Nephron progenitor cell (in vitro differentiated cells): ENCODE measurements at places on chromosomes 11 and 22.

DNA sequence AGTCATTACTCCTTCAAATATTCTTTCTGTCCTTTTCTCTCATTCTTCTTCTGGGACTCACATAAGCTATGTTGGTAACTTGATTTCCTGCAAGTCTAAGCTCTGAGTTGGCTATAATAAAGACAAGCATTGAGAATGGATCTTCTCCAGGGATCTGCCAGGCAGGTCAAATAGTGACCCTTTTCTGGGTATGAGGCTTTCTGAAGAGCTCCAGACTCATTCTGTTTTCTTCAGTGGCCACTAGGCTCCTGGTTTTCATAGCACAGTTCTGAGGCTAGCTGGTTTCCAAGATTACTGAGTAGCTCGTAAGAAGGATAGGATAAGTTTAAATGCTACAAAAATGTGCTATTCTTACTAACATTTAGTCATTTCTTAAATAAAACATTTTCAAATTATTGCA is 38.3 kb downstream of the TMPRSS5 start:
- no peak for DNase-seq

DNA sequence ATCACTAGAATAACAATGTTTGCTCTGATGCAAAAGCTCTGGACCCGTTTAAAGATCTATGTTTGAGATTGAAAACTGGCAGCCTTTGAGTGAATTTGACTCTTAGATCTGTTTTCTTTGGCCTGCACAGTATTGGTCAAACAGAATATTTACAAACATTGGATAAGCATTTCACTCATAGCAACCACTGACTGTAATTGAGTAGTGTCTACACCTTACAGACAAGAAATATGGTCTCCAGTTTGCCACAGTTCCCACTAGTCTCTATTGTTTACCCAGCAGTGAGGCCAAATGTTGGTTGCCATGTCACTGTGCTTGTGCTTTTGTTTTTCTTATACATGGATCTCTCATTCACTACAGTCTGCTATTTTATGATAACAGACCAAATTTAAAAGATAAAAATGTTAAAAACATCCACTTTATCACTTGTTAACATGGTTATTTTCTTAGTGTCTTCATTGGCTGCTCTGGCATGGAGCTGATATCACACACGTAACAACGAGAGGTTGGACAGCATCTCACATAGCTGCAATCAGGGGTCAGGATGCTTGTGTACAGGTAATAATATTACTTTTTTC is 12.2 kb downstream of the ANKRD42 start:
- no peak for DNase-seq

GRCh38 chr11:95720195-95720594 is 69.4 kb downstream of the FAM76B start:
- DNase-seq, result no peak

DNA sequence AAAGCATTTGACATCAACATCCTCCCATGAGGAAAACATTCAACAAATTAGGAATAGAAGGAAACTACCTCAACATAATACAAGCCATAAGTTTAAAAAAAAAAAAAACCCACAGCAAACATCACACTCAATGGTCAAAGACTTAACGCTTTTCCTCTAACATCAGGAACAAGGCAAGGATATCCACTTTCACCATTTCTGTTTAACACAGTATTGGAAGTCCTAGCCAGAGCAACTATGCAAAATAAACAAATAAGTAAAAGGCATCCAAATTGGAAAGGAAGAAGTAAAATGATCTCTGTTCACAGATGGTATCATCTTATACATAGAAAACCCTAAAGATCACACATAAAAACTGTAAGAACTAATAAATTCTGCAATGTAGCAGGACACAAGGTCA is 13.1 kb downstream of the FXYD6 start:
- DNase-seq, result no peak

GRCh38 chr22:47625531-47626427 is 863.3 kb downstream of the TBC1D22A start:
- DNase-seq, result no peak

- DNase-seq, result no peak
Observed at GRCh38 chr11:60100516-60100915, 12.1 kb downstream of the MS4A2 start.
